ENCODE measurements at places on chromosomes 16 and 17. TPM values are rescaled to one million over a fixed set of nuclear protein-coding genes. Genes with fewer than 3 reads are reported as not detected.
A peak's percentile ranks its signal among the peaks of the same experiment; 100 is the strongest.

Gene IL17C
- not detected for total RNA-seq

Gene ZC3H7A
- total RNA-seq: 22.1 TPM

Gene MMP2
- total RNA-seq: 839 TPM

DNA sequence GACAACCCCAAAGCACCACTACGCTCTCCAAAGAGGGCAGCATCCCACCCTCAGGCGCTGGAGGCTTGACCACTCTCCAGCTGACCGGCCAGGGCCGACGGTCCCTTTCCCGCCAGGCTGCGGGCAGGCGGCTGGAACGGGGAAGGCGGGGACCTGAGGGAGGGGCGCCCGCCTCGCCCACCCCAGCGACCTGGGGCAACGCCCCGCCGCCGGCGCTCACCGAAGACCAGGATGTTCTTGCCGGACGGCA, 431 bp downstream of the DYNC1LI2 start:
- DNase-seq: peak; percentile 31

- DNase-seq: no peak
Observed at GRCh38 chr16:10065019-10065418, 117.2 kb downstream of the GRIN2A start.
